Activated CD8-positive, alpha-beta memory T cell treated with anti-CD3 and anti-CD28 coated beads for 1 hour (primary cell): ENCODE measurements at places on chromosomes 12 and 14.

DNA sequence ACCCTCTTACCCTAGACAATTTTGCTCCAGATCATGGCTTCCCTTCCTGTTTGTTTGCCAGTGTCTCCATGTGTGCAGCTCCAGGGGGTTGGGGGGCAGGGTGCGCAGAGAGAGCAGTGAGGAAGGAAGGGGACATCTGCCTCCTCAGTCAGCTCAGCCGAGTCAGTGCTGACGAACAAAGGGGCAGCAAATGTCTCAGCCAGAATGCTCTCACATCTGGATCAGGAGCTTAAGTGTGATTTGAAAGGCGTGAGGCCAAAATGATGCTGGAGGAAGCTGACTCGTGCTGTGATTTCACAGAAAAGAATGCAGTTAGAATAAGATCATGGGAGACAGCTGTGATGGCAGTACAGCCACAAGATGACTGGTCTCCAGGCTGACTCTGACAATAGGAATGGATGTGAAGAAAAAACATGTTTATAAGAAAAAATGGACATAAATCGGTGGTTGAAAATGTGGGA is 27.1 kb upstream of the CDK17 start:
- no peak for DNase-seq

DNA sequence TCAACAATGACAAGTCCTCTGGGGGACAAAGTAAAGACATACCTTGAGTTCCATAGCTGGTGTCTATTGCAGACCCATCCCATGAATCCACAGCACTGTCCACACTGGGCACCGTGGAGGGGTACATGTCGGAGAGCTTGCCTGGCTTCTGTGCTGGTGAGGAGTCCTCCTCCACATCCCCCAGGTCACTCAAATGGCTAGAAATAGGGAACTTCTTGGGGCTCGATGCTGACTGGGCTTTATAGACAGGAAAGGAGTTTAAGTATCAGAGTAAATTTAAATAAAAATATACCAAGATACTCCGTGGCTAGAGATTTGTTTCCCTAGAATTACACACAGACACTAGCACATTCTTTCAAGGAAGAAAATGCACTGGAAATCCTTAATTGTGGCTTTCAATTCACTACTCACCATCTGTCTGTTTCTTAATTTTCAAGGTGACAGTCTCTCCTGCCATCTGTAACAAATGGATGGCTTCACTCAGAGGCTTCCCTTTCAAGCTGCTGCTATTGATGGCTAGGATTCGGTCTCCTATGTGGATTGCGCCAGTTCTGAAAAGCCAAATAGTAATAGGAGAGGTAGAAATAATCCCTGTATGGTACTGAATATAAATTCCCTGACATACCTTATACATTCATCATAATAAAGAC is 90.1 kb downstream of the HELB start:
- DNase-seq = no peak

- DNase-seq = no peak
These were observed 317.6 kb downstream of the DPF3 start for GRCh38 chr14:72576258-72576657.

GRCh38 chr12:107590413-107590812 is 95.2 kb upstream of the PWP1 start:
- no peak for DNase-seq

DNA sequence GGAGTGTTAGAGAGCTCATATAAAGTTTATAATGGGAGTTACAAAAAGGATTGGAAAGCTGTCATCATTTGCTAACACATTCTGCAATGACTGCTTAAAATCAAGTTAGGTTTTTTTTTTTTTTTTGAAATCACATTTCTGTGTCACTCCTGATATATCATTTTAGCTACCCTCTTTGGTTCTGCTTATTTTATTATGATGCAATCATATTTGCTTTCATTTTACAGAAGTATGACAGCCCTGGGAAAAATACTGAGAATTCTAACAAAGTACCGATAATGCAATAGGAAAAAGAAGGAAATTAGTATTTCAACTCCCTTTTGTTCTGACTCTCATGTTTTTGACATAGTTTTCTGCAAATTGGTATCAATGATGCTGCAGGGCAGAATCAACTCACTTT is 71.6 kb upstream of the MDGA2 start:
- no peak for DNase-seq

GRCh38 chr14:103697206-103697602 is 18.0 kb downstream of the XRCC3 start:
- DNase-seq = no peak

GRCh38 chr12:94616203-94616729 is 34.1 kb downstream of the TMCC3 start:
- no peak for DNase-seq
